ENCODE measurements at places on chromosomes 11 and 22. TPM values are rescaled to one million over a fixed set of nuclear protein-coding genes. Genes with fewer than 3 reads are reported as not detected.

DNA sequence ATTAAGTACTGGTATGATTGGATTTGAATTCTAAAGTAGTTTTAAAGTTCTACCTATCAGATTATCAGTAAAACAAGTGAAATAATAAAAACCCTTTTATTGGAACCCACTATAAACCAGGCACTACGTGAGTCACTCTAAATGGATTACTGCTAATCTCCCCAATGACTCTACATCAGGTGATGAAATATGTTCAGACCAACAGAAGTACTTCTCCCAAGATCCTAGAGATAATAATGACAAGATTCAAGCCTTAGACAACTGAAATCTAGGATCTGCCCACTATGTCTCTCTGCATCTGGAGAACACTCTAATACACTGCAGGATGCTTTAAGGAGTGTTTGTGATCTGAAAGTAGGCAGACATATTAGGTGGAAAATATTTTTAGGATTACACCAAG lies 652.1 kb upstream of the CHORDC1 start:
- no peak for DNase-seq

- DNase-seq, result no peak
Measured at GRCh38 chr11:2525166-2525861, 80.5 kb downstream of the KCNQ1 start.

IRAG1 gene
- polyA plus RNA-seq, result 12.0 TPM

GRCh38 chr11:32829680-32830412 lies at the start of gene PRRG4:
PRRG4 (plus strand) TSS chr11:32829927; CDS start chr11:32830530, 603 bp downstream.
- peak; percentile 52 for DNase-seq

FADS2 gene
- 105 TPM for polyA plus RNA-seq

POU2AF1 gene
- polyA plus RNA-seq, result 0.90 TPM

WNT11 gene
- polyA plus RNA-seq, result 10.3 TPM

NXPE4 gene
- polyA plus RNA-seq, result not detected

DNA sequence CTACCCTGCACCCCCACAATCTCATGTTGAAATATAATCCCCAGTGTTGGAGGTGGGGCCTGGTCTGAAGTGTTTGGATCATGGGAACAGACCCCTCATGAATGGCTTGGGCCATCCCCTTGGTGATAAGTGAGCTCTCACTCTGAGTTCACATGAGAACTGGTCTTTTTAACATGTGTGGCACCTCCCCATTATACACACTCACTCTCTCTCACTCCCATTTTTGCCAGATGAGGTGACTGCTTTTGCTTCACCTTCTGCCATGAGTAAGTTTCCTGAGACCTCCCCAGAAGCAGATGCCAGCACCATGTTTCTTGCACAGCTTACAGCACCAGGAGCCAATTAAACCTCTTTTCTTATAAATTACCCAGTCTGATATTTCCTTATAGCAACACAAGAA lies 32.1 kb upstream of the DRD2 start:
- no peak for DNase-seq

ANO3 gene
- 3.0 TPM for polyA plus RNA-seq

DNA sequence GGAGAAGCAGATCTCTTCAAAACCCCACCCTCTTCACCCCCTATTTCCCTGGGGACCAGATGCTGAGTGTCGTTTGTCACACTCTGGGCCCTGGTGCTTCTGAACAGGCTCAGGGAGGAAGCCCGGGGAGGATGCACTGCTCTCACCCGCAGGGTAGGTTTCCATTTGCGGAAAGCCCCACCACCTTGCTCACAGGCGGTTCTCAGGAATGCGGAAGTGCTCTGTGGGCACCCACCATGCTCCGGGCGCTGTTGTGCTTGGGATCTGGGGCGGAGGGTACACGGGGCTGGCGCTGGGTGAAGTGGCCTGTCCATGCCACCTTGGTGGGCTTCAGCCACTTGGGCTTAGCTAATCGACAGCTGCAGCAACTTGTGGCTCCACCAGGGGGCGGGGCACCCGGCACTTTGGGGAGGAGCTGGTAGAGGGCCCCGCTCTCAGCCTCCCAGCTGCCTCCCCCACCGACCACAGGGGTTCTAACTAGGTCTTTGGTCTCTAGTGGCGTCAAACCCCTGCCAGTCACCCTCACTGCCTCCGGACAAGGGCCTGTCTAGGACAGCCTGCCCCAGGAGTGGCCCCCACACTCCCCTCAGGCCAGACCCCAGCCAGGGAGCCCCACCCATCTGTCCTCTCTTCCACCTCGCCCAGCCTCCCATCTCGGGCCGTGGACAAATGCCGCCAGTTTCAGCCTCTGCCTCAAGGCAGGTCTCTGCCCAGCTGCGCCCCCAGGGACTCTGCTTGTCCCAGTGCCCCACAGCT lies 7.4 kb downstream of the NDUFV1 start:
- peak; percentile 37 for DNase-seq

DNA sequence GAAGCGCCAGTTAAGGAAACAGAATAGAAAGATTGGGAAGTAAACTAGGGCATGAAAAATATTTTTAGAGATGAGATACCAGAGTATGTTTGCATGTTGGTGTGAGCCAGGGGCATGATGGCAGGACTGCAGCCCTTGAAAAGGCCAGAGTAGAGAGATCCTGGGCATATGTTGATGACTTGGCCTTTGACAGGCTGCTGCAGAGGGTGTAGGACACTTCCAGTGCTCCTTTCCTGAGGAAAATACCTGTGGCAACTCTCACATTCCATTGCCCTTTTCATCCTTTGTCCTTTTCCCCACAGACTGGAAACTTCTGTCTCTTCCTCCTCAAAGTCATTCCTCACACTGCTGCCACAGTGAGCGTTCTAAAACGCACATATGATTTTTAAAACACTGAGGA lies 150.7 kb upstream of the CCDC90B start:
- DNase-seq, result no peak

CRYBB3 gene
- polyA plus RNA-seq, result 0.27 TPM

HTR3A gene
- polyA plus RNA-seq, result not detected

DNA sequence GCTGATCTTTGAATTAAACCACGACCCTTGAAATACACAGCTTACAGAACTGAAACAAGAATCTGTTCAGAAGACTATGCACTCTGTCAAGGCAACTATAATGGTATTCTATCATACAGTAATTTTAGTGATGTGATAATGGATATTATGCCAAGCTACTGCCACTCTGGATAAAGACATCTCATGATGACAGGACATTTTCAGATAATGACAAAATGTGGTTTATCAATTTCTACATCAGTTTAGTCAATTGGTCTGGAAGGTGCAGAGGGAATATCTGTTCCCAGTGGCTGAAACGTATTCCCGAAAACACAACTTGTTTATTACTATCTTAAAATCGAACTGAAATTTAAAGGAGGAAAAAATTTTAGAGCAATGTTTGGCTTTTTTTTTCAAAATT lies 1009.6 kb upstream of the CCDC90B start:
- no peak for DNase-seq

DNA sequence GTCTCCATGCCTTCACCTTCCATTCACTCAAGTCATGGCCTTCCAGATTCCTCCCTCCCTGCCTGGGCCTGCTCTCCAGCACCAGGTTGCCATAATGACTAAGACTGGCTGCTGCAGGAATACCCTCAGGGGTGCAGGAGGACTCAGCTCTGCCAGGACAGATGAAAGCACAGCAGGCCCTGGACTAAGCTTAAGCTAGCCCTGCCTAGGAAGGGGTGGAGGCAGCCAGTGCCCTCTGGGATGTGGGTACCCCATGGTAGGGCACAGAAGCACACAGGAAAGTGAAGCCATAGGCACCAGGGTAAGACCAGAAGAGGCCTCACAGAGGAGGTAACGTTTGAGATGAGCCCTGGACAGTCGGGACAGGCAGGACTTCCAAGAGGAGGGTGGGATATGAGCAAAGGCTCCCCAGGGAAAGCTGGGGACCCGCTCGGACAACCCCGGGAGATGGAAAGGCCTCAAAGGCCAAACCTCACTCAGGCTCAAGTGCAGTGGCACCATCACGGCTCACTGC lies 3.0 kb upstream of the RIN1 start:
- DNase-seq, result no peak

GRCh38 chr11:12189543-12190235 lies 79.3 kb downstream of the MICAL2 start:
- no peak for DNase-seq

DNA sequence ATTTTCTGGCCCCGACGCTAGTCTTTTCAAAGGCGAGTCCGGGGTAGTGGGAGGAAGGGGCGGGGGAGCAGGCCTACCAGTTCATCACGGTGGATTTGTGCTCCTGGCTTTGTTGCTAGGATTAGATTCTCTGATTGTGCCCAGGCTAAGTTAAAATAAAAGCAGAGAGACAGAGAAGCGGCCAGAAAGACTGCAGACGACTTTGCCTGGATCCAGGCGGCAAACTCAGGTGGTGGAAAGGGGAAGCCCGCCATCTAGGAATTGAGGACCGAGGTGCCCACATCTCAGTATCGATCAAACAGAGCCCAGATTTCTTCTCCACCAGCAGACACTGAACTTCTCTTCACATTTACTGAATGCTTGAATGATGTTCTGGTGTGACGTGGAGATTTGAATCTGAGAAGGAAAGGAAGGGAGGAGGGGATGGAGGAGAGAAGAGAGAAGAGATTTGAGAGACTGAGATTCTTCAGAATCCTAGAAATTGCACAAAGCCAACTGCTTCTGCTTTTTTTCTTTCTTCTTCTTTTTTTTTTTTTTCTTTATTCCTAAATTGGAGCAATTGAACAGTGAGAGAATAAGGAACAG lies 2.7 kb downstream of the FAT3 start:
- peak; percentile 36 for DNase-seq

GRCh38 chr11:267491-267994 lies 10.7 kb upstream of the NLRP6 start:
- no peak for DNase-seq

- no peak for DNase-seq
Measured at GRCh38 chr11:17827006-17827405, 92.4 kb downstream of the KCNC1 start.

GRCh38 chr11:71170624-71171423 lies 81.6 kb downstream of the SHANK2 start:
- no peak for DNase-seq

FAM180B gene
- polyA plus RNA-seq, result 0.33 TPM

- no peak for DNase-seq
Measured at GRCh38 chr11:46413760-46414465, 22.3 kb upstream of the CHRM4 start.

CDC42EP1 gene
- 30.8 TPM for polyA plus RNA-seq

DNA sequence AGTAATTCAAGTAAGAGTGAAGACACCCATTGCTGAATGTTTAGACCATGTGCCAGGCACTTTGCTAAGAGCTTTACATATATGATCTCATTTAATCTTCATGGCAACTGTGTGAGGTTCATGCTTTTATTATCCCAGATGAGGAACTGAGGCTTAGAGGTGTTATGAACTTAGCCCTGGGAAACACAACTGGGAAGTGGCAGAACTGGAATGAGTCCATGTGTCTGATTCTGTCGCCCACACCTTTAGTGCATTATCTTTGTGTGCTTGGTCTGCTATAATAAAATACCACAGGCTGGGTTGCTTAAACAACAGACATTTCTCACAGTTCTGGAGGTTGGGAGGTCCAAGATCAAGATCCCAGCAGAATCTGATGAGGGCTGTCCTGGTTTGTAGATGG lies 108.7 kb upstream of the PLET1 start:
- no peak for DNase-seq

All from left kidney (tissue), 8 donors.